Stimulated activated CD4-positive, alpha-beta T cell treated with anti-CD3 and anti-CD28 coated beads, Interleukin-15, amount 100 ng/mL, for 1 hour (primary cell): ENCODE measurements at places on chromosomes 6 and 20.
A peak's percentile ranks its signal among the peaks of the same experiment; 100 is the strongest.

- DNase-seq = peak; percentile 51
These were observed 878 bp downstream of the HLA-C start for GRCh38 chr6:31270788-31271640.

GRCh38 chr6:134414793-134415192, 96.9 kb upstream of the SGK1 start:
- no peak for DNase-seq

GRCh38 chr20:63373996-63374395, 12.8 kb upstream of the CHRNA4 start:
- DNase-seq = no peak

DNA sequence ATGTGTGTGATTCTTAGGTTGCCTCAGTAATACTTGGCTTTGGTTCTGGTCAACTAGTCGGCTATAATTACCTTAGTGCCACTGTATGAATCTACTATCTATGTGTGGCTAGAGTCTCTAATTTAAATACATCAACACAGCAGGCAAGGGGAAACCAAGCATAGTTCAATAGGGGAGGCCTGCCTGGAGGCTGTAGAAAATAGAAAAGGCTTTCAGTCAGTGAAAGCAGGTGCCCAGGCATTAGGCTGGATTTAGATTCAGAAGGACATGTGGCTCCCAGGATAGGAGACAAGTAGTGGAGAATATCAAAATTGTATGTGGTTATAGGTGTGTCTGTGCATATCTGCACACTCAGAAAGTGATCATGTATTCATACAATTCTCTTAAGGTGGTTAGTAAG, 115.1 kb upstream of the LAMP5 start:
- no peak for DNase-seq

GRCh38 chr20:36778831-36779655, 5.5 kb upstream of the DSN1 start:
- DNase-seq = no peak

DNA sequence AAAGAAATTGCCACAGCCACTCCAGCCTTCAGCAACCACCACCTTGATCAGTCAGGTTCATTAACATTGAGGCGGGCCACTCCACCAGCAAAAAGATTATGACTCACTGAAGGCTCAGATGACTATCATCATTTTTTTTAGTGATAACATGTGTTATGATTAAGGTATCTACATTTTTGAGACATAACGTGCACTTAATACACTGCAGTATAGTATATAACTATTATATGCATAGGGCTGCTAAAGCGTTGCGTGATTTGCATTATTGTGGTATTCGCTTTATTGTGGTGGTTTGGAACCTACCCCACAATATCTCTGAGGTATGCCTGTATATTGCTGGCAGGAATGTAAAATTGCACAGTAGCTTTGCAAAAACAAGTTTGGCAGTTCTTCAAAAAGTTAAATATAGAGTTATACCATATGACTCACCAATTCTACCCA, 6.8 kb upstream of the RIPK1 start:
- no peak for DNase-seq

DNA sequence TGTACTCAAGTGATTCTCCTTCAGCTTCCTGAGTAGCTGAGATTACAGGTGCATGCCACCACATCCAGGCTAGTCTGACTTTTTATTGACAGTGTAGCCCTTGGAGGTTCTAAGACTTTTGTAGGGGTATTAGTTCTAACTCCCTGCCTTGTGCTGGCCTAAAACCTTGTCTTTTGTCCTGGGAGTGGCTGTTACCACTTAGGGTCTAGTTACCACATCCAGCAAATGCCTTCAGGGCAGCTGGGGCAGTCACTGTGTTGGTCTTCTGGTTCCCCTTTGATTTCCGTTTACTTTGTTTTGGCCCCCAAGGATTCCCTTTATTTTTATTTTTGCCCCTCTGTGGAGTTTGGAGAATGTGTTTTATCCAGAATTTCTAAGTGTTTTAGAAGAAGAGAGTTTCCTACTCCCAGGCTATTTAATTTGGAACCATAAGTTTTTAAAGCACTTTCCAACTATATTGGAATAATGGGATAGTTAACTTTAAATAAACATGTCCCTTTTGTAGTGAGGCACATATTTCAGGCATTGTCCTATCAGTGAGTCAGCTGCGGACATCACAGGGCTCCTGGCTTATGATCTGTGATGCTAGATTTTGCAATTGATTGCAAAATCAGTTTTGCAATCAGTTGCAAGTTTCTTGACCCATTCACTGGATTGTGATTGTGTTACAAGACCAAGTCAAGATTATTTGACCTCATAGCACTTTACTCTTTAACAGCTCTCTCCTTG, 25.0 kb downstream of the IL22RA2 start:
- no peak for DNase-seq

- no peak for DNase-seq
These were observed 82.8 kb downstream of the MLIP start for GRCh38 chr6:54194067-54194466.

GRCh38 chr6:96156425-96156824, 140.7 kb downstream of the FUT9 start:
- DNase-seq = no peak

DNA sequence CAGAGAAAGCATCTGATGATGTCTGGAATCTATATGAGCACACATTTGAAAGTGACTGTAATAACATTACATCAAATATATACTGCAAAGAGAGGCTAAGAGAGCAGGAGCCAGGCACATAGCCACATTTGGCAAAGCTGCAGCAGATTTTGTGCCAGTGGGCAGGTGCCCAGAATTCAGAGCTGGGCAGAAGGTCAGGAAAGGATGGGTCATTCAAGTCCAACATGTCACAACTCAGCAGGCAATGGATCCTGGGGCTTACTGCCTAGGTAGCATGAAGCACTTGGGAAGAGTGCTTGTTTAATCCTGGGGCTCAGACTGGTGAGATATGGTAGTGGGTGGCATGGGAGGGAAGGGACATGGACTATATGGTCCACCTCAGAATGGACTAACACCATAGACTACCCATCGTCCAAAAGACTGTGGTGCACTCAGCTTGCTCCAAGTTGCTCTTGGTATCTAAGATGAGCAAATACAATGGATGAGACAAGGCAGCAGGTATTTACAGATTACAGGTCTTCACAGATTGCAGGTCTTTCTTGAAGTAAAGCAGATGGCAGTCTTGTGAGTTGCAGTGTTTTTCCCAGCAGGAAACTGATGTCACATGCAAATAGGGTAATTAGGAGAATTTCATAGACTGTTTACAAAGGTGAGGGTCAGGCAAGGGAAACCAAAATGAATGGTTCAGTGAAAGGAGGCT, 31.2 kb upstream of the SHLD1 start:
- no peak for DNase-seq

DNA sequence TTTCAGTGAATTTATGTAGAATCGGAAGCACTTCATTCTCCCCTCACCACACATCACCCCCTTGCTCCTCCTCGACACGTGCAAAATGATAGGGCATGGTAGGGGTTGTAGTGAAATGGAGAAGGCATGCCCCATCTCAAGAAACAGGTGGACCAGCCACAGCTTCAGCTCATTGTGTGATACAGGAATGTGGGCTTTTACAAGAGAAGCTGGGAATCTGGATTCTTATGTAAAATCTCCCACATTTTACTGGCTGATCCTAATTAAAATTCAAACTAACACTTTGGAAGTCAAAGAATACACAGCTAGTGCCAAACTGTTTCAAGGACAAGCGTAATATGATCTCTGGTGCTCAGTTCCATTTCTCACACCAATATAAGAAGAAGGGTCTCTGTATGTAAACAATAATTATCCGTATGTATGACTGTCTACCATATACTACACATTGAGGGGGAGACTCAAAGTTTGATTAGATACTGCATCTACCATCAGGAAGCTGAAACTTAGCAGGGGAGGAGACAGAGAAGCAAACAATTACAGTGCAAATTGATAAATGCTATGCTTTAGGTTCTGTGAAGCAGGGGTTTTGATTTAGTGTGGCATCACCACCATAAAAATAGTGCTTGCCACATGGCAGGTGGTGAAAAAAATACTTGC, 24.3 kb upstream of the KIAA0408 start:
- DNase-seq = no peak

- no peak for DNase-seq
These were observed 4.4 kb downstream of the TRMT6 start for GRCh38 chr20:5945963-5946362.

- no peak for DNase-seq
These were observed 97.1 kb upstream of the AKAP12 start for GRCh38 chr6:151142676-151143075.

GRCh38 chr6:33418690-33419291, 884 bp upstream of the CUTA start:
- DNase-seq = no peak
